Activated CD4-positive, alpha-beta T cell treated with anti-CD3 and anti-CD28 coated beads, Interleukin-2, amount 50 U/mL, for 16 hours (primary cell): ENCODE measurements at places on chromosomes 7 and 10.

DNA sequence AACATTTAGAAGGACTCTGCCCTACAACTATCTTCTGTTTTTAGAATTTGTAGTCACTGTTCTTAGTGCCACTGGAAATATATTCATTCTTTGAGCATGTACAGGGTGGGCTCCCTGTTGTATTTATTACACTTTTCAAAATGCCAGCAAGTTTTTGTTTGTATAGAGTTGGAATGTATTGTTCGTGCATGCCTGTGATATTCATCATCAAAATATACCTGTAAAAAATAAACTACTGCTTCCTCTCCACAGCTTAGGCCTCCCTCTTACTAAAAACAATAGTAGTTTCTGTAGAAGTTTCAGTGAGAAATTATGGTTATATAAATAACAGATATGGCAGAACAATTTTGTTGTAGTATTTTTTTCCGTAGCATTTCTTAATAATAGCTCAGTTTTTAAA lies 61.6 kb downstream of the NHLRC2 start:
- DNase-seq = no peak

DNA sequence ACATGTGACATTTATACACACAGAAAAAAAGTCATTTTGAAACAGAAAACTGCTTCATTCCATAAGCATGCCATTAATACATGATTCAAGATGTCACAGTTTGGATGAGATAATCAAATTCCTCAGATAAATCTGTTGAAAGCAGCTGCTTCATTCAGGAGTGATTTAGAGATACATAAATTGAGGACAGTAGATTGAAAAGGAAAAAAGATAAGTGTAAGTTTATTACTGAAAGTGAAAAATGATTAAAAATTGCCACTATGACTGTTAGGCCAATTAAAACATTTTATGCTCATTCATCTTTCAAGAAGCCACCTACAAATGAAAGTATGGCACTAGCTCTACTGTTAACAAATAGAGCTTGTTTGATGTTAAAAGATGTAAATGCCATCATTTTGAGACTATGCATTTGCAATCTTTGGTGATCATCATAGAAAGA lies 136.9 kb upstream of the CDK6 start:
- no peak for DNase-seq

DNA sequence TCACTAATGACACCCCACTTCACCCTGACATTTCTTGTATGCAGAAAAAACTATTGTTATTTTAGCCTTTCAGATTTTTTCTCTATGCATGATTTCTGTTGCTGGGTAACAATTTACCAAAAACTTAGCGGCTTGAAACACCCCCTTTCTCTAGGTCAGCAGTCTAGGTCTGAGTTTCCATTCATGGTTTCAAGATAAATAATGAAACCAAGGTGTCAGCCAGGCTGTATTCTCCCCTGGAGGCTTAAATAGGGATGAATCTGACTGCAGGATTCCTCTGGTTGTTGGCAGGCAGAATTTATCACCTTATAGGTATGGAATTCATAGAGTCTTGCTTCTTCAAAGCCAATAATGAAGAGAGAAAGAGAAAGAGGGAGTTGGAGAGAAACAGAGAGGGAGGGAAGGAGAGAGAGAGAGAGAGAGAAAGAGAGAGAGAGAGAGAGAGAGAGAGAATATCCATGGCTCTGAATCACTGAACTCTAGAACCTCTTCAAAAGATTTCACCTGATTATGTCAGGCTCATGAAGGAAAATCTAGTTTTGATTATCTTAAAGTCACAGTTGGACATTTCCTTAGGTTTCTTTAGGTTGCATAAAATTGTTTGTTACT lies 1224.6 kb upstream of the LRRTM3 start:
- DNase-seq = no peak

GRCh38 chr10:122140941-122141623 lies 130.0 kb upstream of the BTBD16 start:
- no peak for DNase-seq

DNA sequence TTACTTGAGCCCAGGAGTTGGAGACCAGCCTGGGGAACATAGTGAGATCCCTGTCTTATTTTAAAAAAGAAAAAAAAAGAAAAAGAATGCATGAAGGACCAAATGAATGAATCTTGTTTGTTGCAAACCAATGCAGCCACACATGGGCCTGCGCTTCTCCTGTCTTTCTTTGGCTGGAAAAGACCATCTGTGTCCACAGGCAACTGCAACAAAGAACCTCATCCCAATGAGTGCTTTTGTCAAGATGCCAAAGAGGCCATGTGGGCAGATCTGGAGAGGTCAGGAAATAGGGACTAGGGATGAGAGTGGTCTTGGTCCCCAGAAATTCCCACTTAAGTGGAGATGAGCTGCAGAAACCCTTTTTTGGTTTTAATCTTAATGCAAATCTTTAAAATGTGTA lies 49.8 kb upstream of the DUSP5 start:
- no peak for DNase-seq

GRCh38 chr10:80141696-80142460 lies 9.3 kb downstream of the PLAC9 start:
- no peak for DNase-seq

DNA sequence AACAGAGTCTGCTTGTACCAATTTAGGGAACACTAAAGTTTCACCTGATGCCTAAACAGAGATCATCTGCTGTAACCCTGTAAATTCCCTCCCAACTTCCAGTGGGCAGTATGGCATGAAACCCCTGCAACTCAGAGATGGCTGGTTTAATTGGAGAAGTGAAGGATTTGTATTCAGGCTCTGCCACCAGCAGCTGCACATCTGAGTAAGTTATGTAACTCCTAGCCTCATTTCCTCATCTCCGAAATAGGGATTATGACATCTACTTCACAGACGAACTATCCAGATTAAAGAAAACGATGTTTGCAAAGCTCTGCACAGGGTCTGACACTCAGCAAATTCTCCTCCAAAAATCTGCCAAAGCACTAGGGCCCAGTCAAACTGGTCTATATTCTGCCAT lies 493.0 kb downstream of the KCNMA1 start:
- DNase-seq = no peak

GRCh38 chr10:106577266-106577665 lies 587.2 kb downstream of the SORCS1 start:
- no peak for DNase-seq

GRCh38 chr10:108421266-108421665 lies 1256.8 kb upstream of the SORCS1 start:
- no peak for DNase-seq

- no peak for DNase-seq
Measured at GRCh38 chr7:131302876-131303707, 24.6 kb upstream of the MKLN1 start.

DNA sequence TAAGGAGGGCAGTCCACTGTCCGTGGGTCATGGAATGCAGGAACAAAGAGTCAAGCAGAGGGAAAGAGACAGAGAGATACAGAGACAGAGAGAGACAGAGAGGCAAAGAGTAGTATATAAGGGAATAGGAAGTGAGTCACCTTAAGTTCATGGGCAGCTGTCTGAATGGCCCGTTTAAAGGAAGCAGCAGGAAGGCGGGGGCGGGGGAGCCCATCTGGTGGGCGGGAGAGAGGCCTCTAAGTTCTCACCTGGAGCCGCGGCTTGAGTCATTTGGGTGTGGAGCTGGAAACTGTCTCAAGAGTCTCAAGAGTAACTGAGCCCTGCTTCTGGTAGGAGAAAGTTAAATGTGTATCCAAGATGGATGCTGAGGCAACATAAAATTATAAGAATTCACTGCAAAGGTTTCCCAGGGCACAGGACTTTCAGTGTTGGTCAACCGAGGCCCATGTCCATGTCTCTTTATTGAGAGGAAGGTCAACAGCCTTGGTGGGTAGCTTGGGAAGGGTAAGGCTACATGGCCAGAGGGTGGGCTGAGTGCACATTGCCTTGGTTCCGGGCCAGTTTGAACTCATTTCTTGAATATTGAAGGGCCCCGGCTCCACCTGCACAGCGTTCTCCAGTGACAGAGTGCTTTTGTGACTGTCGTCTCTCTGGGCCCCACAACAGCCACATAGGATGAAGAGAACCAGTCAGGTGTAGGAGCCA lies 85.5 kb upstream of the CACUL1 start:
- DNase-seq = peak; percentile 38

GRCh38 chr7:32957326-32958045 lies at the start of gene FKBP9:
Gene FKBP9, plus strand, starts transcription at chr7:32957440. Its CDS starts 134 bp downstream, at chr7:32957574.
- peak; percentile 6 for DNase-seq

GRCh38 chr7:142380069-142380468 lies 122.2 kb upstream of the PRSS58 start:
- no peak for DNase-seq

GRCh38 chr10:125878957-125879835 lies 1.9 kb downstream of the DHX32 start:
- DNase-seq = no peak

- no peak for DNase-seq
Measured at GRCh38 chr10:128697437-128697836, 571.2 kb upstream of the MKI67 start.

DNA sequence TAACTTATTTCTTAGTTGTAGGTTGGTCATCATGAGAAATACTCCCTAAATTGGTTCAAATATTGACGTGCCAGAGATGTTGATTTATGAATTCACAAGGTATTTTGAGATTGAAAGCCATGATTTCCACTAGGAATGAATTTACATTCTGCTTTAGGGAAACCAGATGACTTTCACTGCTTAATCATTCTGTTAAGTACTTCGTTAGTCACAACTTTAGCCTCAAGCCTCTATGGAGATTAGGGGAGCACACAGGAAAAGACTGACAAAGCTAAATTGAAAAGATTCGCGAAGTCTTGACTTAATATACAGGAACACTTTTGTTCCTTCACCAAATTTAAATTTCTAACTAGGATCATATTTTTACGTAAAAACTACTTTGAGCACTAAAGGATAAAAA lies 250.4 kb upstream of the CACNA2D1 start:
- no peak for DNase-seq

DNA sequence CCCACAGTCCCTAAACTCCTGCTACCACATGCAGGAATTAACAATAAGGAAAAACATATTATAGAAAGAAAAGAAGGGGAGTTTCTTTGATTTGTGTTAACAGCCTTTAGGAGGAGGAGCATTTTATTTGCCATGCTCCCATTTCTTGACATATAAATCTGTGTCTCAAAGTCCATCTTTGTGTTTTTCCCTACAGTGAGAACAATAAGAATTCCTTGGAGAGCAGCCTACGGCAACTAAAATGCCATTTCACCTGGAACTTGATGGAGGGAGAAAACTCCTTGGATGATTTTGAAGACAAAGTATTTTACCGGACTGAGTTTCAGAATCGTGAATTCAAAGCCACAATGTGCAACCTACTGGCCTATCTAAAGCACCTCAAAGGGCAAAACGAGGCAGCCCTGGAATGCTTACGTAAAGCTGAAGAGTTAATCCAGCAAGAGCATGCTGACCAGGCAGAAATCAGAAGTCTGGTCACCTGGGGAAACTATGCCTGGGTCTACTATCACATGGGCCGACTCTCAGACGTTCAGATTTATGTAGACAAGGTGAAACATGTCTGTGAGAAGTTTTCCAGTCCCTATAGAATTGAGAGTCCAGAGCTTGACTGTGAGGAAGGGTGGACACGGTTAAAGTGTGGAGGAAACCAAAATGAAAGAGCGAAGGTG lies 4.1 kb downstream of the IFIT2 start:
- no peak for DNase-seq

DNA sequence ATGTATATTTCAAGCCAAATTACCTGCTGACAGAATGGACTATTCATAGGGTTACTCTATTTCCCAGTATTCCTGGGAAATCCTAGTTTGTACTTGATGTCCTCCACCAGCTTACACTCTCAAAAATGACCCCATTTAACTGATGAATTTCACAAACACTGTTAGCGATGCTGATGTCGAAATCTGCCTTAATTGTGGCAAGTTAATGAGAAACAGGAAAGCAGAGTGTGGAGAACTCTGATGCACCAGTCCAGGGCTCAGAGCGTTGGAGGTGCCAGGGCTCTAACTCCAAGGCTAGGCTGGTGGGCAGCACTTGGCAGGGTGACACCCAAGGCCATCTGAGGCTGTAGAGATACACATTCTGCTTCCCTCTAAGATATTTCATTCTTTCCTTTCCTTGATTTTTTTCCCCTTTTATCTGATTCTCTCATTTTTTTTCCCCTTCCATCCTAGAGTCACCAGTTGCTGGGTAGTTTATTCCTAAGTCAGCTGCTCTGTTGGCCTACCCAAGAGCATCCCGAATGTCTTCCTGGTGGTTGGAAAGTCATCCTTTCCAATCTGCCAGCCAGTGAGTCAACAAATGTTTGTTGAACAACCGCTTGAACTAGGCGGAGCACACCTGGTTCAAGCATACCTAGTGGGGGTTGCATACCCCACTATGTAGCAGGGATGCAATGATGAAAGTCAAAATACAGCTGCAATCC lies 525.0 kb upstream of the NRP1 start:
- no peak for DNase-seq

DNA sequence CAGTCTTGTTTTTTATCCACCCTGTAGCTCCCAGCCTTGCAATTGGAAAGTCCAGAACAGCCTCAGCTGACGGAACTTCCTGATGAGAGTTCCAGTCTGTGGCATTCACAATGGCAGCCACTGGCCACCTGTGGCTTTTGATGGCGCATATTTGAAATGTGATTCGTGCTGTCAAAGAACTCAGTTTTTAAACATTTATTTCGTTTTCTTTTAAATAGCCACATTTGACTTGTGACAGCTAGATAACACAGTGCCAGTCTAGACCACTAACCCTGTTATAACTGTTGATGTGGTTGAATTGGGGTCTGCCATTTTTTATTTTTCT lies 97.3 kb downstream of the INPP5A start:
- no peak for DNase-seq

DNA sequence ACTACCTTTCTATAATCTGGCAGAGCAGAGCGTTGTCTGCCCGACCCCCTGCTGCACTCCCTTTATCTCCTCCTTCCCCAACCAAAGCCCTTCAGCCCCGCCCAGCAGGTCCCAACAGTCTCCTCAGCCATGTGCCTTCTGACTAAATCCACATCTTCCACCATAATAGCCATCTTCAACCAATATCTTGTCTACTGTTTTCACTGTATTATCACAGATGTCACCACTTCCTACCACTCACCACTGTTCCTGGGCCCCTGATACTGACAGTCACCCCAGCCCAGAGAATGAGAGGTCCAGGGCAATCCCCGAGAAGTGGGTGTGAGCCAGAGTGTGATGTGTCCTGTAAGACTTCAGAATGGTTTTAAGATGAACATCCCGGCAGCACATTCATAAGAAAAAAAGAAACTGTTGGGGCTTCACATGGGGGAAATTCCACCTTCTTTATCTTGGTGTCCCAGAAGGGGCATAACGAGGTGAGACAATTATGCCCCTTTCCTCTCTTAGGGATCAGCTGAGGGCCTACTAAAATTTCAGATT lies 25.3 kb downstream of the CCDC6 start:
- peak; percentile 93 for DNase-seq
